ENCODE measurements at places on chromosomes 5 and 9. TPM values are rescaled to one million over a fixed set of nuclear protein-coding genes. Genes with fewer than 3 reads are reported as not detected.

Gene APBA1
- total RNA-seq, result 1.7 TPM

Gene PCDHGA6
- total RNA-seq, result 1.6 TPM

Gene MSX2
- total RNA-seq, result 0.95 TPM

Gene ZNF608
- total RNA-seq, result 21.6 TPM

Gene CARD9
- total RNA-seq, result 1.2 TPM

Gene TJP2
- total RNA-seq, result 22.1 TPM

Gene LIX1
- total RNA-seq, result not detected

Gene NUTM2G
- not detected for total RNA-seq

Gene CEL
- not detected for total RNA-seq

Gene GKAP1
- total RNA-seq, result 37.0 TPM

Gene AIF1L
- 10.0 TPM for total RNA-seq

- DNase-seq, result no peak
These were observed 49.9 kb downstream of the ZSWIM6 start for GRCh38 chr5:61381968-61382367.

DNA sequence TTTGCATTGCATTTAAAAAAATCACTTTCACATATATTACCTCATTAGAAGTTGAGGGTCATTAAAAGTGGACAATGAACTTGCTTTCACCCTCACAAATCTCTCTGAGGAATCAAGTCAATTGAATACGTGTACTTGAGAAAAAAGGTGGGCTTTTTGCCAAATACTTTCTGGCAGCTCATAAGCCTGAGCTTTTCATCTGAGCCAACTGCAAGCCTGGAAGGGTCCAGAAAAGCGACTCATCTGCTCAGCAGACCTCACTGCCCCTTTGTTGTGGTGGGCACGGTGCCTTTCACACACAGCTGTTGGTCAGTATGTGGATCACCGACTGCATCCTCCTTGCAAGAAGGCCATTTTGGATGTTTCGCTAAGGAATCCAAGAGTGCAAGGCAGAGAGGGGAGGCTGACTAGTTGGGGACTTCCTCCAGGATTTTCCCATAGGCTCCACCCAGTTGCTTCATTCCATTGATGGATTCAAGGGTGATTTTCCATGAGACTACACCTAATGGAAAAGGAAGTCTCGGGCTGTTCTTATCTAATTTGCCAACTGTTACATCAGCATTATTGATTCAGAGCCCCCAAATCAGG lies 564.7 kb downstream of the PDE4D start:
- no peak for DNase-seq

DNA sequence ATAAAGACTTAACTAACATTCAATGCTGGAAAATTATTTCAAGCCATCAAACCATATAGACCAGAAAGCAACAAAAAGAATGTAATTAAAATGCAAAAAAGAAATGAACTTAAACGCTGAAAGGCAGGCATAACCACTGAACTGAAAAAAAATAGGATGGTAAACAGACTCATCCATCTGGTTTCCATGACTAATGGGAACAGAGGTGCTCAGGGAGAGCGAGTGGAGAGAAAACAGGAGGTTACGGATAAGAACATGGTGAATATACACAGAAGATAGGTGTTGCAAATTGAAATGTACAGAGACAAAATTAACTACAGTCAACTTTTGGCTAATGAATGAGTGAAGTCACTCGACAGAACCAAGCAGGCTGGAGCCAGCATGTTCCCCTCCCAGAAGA lies 43.5 kb upstream of the RNF38 start:
- no peak for DNase-seq

DNA sequence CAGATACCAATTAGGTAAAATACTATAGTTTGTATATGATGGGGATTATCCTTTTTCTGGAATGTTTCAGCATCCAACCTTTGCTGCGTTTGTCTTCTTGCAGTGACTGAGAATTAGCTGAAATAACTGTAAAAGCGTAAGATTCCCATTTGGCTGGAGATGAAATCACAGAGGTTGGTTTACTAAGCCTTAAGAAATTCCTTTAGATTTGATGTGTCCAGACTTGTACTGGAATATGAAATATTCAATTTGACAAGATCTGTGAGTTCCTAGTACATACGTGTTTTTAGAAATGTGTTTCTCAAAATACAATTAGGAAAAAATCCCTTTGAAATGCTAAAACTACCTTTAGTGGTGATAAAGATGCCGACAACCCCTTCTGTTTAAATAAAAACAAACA lies 286.0 kb upstream of the DMRT1 start:
- no peak for DNase-seq

DNA sequence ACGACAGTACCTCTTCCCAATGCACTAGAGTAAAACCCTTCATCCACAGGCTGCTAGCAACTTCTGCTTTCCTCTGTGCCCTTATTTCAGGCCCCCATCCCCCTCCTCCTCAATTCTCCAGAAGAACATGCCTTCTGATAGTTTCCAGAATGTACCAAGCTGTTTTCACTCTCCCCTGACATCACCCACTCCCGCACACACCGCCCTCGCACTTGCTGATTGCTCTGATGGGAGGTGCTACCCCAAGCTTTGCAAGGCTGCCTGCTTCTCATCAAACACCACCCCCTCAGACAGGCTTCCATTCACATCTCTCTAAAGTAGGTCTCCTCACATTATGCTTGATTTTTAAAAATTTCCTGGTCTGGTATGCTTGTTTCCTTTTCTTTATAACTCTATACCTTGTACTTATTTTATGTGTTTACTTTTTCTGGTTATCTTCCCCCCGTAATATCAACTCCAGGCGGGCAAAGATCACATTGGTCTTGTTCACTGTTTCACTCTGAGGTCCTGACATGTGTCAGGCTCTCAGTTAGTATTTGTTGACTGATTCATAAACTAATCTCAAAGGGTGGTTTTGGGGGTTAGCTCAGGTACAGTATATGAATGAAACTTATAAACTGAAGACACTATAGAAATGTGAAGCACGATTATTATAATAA lies 91.0 kb upstream of the C9orf72 start:
- no peak for DNase-seq

DNA sequence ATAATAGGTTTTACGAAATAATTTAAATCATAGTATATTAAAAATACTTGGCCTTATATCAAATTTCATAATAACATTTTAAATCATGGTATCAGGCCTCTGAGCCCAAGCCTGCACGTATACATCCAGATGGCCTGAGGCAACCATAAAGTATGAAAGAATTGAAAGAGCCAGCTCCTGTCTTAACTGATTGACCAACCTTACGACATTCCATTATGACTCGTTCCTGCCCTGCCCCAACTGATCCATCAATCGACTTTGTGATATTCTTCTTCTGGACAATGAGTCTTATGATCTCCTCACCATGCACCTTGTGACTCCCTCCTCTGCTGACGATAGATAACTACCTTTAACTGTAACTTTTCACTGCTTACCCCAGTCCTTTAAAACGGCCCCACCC lies 545.0 kb downstream of the MTRR start:
- DNase-seq, result no peak

GRCh38 chr5:43572357-43572756 lies 15.5 kb upstream of the PAIP1 start:
- peak; percentile 8 for DNase-seq

DNA sequence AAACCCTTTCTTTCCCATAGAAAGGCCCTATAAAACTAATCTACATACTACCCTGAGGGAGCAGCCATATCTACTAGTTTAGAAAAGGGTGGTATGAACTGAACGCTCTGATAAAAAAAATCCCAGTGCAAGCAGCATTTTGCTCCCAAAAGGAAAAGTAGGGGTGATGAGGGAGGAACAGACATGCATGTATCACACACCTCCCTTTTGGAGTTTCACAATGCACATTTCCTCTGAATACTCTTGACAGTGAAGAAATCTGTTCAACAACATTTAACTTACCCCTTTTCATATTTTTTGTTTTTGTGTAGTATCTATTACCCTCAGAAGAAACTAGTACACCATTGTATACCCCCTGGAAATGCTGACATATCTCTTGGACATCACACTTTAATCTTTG lies 411.4 kb downstream of the MAT2B start:
- no peak for DNase-seq

DNA sequence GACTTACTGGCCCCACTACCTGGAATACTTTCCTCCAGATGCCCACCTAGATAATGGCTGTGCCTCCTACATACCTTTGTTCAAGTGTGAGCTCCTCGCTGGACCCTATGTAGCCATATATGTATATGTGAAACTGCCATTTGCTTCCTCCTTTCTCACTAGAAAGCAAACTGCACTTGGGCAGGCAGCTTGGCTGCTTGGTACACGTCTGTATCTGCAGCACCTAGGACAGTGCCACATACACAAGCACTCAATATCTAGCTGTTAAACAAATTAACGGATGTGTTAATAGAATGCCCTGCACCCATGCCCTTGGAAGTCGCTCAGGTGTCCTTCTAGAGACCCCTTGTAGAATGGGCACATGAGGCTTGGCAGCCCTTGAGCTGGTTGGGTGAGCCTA lies 301.5 kb downstream of the SEMA5A start:
- no peak for DNase-seq

GRCh38 chr5:65674749-65675148 lies 47.2 kb downstream of the SGTB start:
- DNase-seq, result no peak

DNA sequence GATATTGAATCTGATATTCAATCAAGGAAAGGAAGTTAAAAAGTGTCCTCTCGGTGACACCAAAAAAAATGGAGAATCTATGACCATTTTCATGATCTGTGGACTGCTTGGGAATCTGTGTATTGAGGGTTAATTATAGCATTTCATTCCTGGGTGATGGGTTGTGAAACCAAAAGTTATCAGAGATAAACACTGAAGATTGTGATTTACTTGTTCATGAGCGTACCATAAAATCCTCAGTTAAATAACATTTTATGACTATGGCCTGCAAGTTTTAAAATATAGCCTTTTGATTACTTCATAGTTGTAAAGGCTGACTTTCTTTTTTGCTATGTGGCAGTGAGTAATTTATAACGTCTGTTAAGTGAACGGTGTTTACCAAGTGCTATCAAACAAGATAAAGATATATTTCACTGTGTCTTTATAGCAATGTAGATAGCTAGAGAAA lies 267.9 kb upstream of the SEMA6A start:
- no peak for DNase-seq

DNA sequence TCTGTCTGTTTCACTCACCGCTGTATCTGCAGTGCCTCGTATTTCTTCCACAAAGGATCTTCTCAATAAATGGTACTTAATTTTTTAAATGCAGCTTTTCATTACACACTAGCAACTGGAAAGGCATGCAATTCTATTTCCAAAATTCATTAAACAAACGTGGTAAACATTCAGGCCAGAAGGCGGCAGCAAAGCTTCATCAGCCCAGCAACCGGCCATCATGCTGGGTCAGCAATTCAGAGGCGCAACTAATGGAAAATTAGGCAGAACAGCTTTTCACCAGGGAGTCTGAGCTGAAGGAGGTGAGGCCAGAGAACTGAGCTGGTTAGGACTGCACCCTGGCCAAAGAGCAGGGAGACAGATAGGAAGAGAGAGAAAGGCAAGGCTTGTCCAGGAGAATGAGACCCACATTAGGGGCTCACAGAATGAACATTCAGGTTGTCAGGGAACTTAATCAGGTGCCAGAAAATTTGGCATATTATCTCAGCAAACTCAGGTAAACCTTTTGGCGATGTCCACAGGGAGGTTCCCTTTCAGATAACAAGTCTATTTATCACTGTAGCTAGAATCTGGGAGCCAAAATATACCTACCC lies 17.7 kb upstream of the RNF180 start:
- peak; percentile 16 for DNase-seq

- DNase-seq, result no peak
These were observed 202.4 kb downstream of the SLIT3 start for GRCh38 chr5:169098331-169099121.

DNA sequence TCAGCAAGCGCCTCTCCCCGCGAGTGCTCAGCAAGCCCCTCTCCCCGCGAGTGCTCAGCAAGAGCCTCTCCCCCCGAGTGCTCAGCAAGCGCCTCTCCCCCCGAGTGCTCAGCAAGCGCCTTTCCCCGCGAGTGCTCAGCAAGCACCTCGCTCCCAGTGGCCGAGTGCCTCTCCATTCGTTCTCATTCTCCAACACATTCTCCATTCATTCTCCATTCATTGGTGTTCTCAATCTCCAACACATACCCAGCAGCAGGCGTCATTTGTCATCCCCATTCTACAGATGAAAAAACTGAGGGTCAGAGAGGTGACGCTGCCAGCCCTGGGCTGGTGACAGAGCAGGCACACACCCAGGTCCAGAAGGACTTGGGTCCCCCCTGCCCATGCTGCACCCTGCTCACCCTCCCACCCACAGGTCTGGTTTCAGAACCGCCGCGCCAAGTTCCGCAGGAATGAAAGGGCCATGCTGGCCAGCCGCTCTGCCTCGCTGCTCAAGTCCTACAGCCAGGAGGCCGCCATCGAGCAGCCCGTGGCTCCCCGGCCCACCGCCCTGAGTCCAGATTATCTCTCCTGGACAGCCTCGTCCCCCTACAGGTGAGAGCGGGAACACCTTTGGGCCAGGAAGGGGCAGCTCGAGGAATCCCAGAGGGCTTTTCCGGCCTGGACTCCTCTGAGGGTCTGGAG lies 32.5 kb downstream of the PTGES start:
- no peak for DNase-seq

DNA sequence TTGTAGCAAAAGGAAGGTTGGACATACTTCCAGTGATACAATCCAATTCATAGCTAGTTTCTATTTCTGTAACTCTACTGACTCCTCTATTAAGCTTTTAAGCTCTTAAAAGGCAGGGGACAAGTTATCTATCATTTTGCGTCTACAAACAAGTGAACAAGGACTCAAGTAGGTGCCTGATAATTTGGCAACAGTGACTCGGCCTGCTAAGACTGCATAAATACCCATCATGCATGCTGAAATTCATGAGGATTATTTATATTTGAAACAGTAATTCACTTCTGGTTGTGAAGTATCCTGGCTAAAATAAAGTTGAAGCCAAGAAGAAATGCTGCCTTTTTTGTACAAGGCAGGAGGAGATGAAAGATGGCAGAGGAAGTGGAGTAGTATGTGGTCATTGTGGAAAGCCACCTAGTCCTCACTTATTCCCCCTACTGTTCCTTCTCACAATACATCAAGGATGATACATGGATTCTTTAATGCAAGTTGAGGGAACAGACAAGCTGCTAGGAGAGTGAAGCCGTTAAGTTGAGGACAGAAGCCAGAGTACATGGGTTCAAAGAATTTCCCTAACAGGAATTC lies 74.0 kb downstream of the MRPS27 start:
- DNase-seq, result no peak

GRCh38 chr5:128644863-128645262 lies 106.8 kb upstream of the FBN2 start:
- DNase-seq, result no peak

GRCh38 chr5:172886974-172887501 lies 53.0 kb downstream of the ERGIC1 start:
- peak; percentile 56 for DNase-seq

- no peak for DNase-seq
These were observed 659 bp downstream of the OMD start for GRCh38 chr9:92423612-92424011.

Data from gastrocnemius medialis (tissue), 4 donors.